ENCODE measurements at places on chromosomes 13 and 19.

DNA sequence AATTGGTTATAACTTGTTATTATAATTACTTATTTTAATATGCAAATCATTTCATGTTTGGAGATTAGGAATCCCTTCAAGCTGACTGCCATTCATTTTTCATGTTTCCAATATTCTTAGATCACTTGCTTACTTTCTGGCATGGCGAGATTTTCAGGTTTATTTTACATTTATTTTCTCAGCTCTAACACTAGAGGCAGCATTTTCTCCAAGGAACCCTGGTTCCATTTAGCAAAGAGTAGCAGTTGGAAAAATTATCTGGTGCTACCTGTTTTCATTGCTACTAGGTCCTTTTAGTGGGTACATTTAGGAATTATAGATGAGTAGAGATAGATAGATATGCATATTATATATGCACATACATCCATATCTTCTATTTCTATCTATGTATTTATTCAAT, 90.9 kb upstream of the TRPC4 start:
- no peak for DNase-seq

DNA sequence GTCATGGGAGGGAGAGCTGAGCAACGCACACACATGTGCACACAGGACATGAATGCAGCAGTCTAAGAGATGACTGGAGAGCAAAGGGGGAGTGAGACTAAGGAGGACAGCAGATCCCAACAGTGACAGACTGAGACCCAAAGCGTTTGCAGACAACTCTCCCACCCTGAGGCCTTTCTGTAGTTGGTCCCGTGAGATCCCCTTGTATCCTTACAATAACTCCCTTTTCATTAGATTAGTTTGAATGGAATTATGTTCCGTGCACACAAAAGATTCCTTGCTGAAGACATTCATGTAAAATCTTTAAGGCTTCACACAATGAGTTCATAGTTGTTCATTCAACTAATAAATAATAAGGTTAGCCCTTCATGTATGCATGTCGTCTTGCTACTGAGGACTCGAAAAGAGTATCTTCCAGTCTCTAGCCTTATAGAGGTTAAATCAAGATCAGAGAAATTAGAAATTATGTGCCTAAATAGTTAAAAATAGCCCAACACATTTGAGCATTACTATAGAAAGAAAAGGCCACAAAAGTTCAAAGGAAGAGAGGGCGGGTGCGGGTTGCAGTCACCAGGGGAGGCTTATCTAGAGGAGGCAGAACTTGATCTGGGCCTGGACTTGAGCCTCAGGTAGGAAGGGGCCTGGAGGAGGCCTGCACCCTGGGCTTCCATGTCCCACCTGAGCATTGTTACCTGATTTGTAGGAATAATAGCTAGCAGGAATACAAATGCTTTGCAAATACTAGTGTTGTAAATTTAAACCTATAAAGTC, 3.1 kb upstream of the GTF3A start:
- no peak for DNase-seq

- DNase-seq, result no peak
Measured at GRCh38 chr19:38252941-38253691, 3.1 kb downstream of the PPP1R14A start.

- DNase-seq, result no peak
Measured at GRCh38 chr13:40622246-40622645, 44.2 kb downstream of the FOXO1 start.

GRCh38 chr19:10408511-10409283, 5.4 kb upstream of the CDC37 start:
- peak; percentile 98 for DNase-seq

GRCh38 chr13:73903561-73903960, 230.6 kb downstream of the KLF12 start:
- DNase-seq, result no peak

DNA sequence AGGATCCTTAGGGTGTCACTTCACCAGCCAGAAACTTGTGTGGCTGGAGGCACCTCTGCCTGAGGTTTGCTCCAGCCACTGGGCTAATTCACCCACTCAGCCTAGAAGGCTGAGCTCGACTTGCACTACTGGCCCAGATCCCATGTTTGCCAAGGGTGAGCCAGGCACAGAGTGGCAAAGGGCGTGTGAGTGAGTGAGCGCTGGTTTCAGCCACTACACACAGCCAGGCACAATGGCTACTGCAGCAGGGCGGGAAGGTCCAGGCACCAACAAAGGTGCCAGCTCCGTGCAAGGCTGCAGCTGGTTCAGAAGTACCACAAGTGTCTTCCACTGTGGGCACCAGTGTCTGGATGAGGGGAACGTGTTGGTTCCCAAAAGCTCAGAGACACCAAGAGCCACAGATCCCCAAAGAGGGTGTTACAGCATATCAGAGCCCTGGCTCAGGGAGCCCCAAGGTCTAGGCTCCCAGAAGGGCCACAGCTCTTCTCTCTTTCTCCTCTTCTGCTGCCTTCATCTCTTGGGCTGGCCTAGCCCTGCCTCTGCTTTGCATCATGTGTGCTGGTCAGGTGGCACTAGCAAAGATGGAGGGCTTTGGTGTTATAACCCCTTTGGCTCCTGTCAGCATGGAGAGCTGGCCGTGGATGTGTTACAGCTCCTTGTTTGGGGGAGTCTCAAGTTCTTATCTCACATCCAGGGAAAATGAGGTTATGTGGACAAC, 736.3 kb upstream of the KLHL1 start:
- DNase-seq, result no peak

DNA sequence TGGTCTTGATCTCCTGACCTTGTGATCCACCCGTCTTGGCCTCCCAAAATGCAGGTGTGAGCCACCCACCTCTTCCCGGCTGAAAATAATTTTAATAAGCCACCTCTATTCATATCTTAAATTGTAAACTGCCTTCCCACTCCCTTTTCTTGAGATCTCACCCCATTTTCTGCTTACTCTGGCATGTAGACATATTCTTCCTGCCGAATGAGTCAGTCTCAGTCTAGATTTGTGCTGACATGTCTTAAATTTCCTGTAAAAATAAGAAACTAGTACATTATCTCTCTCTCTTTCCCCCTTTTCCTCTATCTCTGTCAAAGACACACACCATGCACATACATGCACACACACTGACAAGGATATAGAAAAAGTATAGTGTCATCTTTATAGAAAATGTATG, 60.9 kb downstream of the THSD1 start:
- no peak for DNase-seq

DNA sequence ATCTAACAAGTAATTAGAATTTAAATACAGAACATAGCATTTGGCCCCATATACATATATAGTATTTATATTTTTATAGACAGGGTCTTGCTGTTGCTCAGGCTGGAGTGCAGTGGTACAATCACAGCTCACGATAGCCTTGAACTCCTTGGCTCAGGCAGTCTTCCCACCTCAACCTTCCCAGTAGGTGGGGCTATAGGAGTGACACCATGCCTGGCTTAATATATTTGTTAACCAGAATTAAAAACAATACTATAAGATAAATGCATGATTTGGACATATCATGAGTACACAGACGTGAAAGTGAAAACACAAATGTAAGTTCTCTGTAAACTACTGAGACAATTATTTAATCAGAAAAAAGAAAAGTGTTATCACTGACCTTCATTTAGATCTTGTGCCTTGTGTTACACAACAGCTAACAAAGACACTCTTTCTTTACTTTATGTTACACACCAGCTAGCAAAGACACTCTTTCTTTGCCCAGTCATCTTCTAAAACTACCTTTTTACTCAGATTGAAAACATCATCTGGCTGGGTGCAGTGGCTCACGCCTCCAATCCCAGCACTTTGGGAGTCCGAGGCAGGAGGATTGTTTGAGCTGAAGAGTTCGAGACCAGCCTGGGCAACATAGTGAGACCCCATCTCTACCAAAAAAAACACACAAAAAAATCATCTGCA, 22.6 kb downstream of the CARS2 start:
- DNase-seq, result no peak

DNA sequence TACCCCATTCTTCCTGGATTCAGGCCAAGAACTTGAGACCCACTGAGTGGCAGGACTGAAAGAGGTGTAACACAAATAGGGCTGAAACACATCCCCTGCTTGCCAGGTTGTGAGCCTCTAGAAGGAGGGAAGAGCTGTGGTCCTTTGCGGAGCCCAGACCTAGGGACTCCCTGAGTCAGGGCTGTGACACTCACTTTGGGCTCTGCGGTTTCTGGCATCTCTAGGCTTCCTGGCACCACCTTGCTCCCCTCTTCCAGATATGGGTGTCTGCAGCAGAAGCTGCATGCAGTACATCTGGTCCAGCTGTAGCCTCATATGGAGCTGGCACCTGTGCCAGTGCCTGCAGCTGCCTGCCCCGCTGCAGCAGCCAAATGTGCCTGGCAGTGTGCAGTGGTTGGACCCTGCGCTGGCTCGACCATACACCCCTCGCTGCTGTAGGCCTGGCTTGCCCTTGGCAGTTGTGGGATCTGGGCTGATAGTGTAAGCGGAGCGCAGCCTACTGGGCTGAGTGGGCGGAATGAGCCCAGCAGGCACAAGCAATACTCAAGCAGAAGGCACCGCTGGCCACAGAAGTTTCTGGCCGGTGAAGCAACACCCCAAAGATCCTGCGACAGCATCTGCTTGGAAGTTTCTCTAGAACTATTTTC, 290.4 kb downstream of the SLITRK6 start:
- DNase-seq, result no peak

Measured in MV-4-11 (cell line).